ENCODE measurements at places on chromosomes 7 and 10.

DNA sequence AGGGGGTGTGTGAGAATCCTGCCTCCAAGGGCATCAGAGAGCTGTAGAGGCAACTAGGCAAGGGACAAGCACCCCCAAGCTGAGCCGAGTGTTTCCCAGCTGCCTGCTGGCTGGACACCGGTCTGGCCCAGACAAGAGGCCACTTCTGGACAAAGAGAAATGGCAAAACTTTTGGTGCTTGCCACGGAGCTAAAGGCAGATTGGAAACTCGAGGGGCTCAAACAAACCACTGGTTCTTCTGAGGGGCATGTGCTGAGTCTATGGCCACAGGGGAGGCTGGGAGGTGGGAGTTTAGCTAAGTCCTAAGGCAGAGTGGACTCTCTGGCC lies 66.5 kb upstream of the INPP5A start:
- DNase-seq, result no peak

GRCh38 chr10:62852961-62853702 lies 37.0 kb upstream of the EGR2 start:
- DNase-seq, result no peak

DNA sequence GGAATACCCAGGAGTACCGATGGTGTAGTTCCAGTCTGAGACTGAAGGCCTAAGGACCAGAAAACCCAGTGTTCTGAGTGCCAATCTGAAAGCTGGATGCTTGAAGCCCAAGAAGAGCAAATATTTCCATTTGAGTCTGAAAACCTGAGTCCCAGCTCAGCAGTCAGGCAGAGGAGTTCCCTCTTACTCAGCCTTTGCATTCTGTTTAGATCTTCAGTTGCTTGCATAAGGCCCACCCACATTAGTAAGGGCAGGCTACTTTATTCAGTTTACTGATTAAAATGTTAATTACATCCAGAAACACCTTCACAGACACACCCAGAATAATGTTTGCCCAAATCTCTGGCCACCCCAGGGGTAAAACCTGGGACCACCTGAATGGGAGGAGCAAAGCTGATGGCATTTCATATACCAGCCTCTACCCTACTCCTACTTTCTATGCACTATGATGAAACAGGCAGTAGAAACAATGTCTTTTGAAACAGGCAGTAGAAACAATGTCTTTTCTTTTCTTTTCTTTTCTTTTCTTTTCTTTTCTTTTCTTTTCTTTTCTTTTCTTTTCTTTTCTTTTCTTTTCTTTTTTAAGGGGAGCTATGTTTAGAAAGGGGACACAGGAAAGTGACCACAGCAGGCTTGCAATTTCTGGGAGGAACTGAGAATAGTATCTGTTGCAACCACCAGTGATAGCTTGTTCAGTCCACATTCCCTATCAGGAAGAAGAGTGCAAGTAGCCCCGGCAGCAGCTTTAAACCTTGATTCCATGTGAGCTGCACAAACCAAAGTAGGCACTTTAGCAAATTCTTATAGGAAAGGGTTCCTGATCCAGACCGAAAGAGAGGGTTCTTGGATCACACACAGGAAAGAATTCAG lies 30.6 kb downstream of the FAM237B start:
- no peak for DNase-seq

DNA sequence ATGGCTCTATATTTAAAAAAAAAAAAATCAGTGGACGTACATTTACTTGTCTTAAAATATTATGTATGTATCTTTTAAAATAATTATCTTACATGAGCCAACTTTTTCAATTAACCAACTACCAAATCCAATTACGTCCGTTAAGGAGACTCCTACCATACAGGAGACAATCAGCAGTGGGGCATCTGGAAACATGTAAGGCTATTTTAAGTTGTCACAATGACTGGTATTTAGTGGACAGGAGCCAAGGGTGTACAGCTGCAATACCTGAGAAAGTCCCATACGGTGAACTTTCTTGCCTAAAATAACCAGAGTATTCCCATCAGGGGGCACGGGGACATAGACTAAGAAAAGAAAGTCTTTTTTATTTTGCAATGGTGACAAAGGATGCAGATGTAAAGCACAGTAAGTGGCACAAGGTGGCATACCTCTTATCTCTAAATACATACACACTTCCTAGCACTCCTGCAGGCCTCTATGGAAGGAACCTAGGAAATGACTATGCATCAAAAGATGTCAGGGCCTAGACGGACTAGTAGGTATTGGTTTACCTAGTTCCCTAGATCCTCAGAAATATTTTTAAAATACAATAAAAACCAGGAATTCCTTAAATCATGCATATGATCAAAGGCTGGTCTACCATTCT lies 16.0 kb upstream of the TLL2 start:
- no peak for DNase-seq

GRCh38 chr10:84447701-84448400 lies 119.5 kb downstream of the CCSER2 start:
- DNase-seq, result no peak

DNA sequence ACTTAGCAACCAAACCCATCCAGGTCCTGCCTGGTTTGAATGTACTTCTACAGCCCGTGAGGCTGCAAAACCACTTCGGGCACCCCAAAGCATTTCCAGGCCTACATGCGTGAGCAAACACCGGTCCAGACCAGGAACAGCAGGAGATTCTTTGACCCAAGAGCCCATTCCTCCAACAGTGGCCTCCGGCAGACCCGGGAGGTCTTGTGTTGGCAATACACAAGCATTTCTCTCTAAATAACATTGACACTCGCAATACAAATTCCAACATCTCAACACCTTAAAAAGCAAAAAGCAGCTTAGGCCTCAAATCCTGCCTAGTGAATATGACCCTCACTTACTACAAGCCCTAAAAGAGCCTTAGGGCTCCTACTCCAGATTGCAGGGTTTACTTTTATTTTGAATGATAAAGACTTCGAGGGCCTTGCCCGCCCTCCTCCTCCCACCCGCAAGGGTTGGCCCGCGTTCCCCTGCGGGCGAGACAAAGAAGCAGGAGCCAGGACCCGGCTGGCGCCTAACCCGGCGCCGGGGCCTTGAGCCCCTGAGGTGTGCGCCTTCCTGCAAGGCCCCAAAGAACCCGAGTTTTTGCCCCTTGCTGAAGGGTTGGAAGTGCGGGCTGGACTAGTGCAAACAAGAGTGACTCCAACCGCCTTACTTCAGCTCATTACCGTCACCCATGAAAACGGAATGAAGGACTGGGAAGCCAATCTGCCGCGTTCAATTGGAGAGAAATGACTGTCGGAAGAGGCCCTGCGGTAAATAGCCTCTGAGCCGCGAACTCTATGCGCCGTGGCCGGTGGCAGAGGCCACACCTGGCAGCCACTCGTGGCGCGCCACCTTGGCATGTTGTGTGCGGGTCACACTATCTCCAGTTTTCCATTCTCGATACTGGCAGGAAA lies 3.4 kb upstream of the DLX6 start:
- no peak for DNase-seq

GRCh38 chr10:29409241-29410054 lies 120.6 kb downstream of the LYZL1 start:
- DNase-seq, result peak; percentile 23

DNA sequence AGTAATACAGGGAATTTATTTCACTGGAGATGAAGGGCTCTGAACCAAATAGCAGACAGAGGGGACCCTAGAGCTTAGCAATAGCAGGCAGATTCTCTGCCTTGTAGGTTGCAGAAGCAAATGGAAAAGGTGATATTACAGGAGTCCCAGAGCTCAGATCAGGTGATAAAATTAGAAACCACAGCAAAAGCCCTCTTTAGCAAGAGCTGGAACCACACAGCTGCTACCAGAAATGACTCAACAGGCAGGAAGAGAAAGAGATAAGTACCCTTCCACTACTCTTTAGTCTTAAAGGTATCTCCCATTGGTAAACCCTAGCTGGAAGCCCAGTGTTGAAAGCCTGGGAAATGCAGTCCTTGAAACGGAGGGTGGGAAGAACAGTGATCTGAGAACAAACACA lies 535.6 kb upstream of the GHITM start:
- no peak for DNase-seq

GRCh38 chr7:43076189-43076605 lies 36.2 kb upstream of the HECW1 start:
- no peak for DNase-seq

GRCh38 chr10:12636571-12636970 lies 287.2 kb downstream of the CAMK1D start:
- no peak for DNase-seq

- no peak for DNase-seq
These were observed 24.4 kb downstream of the ZNF775 start for GRCh38 chr7:150403376-150404171.

GRCh38 chr10:122149561-122150505 lies 121.3 kb upstream of the BTBD16 start:
- DNase-seq, result peak; percentile 79

DNA sequence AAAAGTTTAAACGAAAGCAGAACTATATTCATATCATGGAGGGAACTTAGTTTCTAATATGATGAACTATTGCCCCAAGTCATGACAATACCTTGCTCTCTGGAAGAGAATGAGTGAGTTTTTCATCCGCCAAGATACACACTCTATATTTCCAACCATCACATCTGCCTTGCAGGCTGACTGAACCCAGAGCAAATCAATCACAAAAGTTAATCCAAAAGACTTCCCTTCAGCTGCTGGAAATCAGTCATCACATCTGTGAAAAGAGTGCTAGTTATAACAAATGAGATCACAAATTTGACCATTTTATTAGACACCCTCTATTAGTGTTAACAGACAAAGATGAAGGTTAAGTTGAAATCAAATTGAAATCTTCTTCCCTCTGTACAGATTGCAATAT lies 261.7 kb upstream of the PRKCQ start:
- DNase-seq, result no peak

DNA sequence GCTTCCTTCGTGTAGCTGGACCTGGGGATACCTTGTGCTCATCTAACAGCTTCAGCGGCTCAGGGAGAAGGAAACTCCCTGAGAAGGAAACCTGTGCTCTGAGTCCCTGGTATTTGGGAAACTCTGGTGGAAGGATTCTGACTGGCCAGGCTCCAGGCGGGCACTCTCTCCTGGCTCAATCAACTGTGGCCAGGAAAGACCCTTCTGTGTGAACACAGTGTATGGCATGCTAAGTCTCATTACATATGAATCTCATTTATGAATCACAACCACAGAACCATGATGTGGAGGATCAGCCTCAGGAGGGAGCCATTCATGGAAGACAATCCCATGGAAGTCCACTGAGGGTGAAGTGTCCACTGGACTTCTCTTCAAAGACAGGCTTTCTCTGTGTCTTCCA lies 20.9 kb downstream of the NPS start:
- DNase-seq, result no peak

GRCh38 chr10:69362471-69362954 lies 54.2 kb downstream of the TACR2 start:
- DNase-seq, result peak; percentile 63

DNA sequence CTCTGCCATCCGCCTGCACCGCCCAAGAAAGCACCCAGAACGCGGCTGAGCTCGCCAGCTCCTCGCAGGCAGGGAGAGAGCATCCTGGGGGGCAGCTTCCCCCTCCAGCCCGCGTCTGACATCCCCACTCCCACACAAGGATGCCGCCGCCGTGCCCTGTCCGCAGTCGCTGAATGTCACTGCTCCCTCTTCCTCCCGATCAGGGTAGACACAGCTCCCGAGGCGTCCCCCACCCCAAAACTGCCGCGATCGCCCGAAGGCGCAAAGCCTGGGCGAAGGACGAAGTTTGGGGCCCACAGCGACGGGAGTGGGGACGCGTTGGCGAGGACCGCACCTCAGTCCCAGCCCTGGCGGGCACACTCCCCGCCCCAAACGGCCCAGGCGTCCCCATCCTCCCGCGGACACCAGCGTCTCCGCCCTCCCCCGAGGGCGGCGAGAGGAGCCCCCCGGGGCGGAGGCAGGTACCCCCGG lies 1.5 kb upstream of the KAT6B start:
- no peak for DNase-seq

DNA sequence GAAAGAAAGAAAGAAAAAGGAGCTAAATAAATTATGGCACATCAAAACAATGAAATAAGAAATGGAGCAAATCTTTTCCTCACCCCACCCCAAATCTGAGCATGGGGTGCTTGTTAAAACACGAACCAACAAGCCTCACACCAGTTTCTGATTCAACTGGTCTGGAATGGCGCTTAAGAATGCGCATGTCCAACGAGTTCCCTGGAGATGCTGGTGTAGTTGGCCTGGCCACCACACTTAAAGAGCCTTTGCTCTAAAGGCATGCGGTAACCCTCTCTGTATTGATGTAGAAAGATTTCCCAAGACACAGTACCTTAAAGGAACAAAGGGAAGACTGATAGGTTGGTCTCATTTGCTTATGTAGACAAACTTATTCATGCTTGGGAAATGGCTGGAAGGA lies 49.1 kb upstream of the STEAP1B start:
- DNase-seq, result no peak

DNA sequence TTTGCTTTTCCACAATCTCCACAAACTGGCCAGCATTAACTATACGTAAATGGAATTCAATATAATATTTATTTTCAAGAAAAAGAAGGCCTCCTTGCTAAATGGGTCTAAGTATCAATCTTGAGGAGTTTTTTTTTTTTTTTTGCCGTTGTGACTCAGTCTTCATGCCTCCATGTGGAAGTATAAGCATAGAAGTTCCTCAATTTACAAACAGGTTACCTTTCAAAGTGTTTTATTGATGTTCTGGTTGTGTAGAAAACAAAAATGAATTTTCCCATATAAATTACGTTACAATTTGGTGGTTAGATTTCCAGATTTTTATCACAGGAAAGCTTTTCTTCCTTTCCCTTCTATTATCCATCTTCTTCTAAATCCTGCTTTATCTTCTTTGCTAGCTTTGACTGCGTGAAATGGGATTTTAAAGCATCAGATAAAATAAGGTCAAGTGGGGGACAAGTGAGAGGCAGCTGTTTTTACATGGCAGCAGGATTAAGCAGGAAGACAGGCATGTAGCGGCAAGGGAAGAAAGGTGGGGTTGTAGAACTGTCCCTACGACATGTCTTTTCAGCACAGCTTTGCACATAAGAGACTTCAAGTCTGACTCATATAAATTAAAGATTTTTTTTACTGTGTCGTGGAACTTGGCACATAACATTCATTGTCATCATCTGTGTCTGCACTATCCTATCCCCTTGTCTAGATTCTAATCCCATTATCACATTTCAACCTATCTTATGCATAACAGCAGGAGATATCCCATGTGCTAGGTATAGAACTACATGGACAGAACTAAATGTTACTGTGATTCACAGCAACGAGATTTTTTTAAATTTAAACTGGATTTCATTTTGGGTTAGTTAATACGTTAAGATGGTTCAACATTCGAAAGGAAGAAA lies 135.3 kb upstream of the FAM3C start:
- DNase-seq, result no peak

DNA sequence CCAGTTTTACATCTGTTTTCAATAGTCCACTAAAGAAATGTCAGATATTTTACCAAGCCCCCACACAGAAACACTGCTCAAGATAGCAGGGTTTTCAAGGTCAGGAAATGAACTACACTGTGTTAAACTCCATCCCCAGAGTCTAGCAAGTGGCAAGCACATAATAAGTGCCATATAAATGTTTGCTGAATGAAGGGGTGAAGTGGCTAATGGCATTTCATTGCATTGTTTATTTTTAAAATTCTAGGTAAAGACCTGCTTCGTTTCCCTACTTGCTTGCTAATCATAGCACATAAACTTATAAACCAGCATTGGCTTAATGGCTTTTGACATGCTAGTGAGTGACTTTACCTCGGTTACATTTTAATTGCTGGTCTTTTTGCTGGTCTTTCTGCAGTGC lies 322.6 kb downstream of the GRID1 start:
- DNase-seq, result no peak

- peak; percentile 18 for DNase-seq
These were observed 12.8 kb upstream of the FFAR4 start for GRCh38 chr10:93553482-93554315.
